KG1 (cell line): ENCODE measurements at places on chromosomes 16 and 17.

DNA sequence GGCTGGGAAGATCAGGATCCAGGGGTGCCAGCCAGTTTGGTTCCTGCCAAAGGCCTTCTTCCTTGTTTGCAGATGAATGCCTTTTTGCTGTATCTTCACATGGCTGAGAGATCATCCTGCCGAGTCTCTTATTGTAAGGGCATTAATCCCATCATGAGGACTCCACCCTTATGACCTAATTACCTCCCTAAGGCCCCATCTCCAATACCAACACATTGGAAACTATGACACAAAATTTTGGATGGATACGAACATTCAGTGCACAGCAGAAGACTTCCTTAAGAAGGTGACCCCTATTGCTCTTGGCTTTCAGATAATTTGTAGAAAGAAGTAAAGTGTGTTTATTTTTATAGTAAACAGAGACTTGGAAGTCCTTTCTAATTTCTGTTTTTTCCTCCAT, 1164.7 kb upstream of the CDH8 start:
- DNase-seq: no peak

- DNase-seq: no peak
Measured at GRCh38 chr17:4463818-4464476, 30.2 kb downstream of the SPNS3 start.

DNA sequence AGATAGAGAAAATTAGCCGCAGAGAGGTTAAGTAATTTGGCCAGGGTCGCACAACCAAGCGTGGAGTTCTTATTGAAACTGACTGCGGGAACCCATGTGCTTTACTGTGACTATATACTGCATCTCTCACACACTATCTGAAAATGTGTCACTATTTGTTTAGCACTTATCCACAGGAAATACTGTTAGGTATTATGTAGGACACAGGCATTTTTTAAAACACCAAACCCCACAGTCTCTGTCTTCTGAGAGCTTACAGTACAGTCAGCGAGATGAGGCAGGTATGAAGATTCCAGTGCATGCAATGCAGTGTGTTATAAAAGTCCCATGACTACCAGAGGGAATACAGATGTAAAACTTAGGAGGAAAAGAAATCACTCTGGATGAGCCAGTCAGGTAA, 11.3 kb downstream of the RBL2 start:
- no peak for DNase-seq

DNA sequence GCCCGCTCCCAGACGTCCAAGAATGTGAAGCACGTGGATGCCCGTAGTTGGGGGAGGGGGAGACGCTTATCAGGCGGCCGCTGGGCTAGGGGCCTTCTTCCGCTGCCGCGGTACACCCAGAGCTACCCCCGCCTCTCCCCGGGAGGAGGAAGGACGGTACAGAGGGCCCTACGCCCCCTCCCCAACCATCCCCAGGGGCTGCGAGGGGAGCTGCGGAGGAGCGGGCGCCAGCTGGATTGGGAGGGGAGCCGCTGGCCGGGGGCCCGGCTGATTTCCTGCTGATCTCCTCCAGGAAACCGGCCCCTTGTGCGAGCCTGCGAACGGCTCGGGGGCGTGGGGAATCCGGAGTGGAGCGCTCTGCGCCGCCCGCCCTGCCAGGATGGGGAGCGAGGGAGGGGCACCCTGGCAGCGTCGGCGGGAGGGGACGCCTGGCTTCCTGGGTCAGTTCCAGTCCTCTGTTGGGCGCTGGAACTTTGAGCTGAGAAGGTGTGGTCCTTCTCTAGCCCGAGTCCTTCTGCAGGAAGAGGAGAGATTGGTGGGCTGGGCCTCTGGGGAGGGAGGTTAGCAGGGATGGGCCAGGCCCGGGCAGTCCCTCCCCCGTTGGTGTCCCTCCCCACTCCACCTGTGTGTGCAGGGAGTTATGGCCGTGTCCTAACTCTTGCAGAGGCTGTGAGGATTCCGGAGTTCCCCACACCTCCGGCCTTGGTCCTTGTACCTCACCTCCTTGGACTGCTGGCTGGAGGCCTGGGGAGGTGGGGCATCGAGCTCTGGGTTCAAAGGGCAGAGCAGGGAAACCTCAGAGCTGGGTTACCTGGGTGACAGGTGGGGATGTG, 19.2 kb downstream of the GJD3 start:
- no peak for DNase-seq

DNA sequence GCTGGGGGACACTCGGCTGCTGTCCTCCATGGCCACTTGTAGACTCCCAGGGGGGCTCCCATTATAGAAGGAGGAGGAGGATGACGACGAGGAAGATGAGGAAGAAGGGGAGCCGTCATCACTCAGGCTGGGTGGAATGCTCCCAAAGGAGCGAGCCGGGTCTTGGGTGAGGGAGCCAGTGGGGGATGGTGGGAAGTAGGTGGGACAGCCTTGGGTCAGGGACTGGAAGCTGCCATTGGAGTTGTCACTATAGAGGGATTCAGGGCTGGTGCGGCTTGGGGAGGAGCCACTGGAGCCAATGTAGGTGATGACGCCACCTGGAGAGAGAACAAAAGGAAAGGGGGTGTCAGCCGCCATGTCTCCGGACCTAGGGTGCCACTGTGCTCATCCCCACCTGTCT, 3.3 kb downstream of the NR1D1 start:
- no peak for DNase-seq
